ENCODE measurements at places on chromosomes 7 and 10. TPM values are rescaled to one million over a fixed set of nuclear protein-coding genes. Genes with fewer than 3 reads are reported as not detected.

HYAL4 gene
- total RNA-seq, result not detected

GRCh38 chr10:79282388-79282787, 64.9 kb upstream of the PPIF start:
- DNase-seq, result no peak

SYT15B gene
- 0.06 TPM for total RNA-seq

GIMAP1 gene
- not detected for total RNA-seq

DNA sequence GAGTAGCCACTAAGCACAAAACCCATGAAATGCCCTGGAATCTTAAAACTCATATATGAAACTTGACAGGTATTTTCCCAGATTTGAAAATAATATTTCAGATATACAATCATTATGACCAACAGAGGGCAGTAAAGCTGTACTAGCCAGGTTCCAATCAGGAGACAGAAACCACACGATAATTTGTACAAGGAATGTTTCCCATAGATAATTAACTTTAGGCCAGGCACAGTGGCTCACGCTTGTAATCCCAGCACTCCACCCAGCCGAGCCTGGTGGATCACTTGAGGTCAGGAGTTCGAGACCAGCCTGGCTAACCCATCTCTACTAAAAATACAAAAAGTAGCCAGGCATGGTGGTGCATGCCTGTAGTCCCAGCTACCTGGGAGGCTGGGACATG, 31.0 kb upstream of the NUB1 start:
- DNase-seq, result peak; percentile 57

DNA sequence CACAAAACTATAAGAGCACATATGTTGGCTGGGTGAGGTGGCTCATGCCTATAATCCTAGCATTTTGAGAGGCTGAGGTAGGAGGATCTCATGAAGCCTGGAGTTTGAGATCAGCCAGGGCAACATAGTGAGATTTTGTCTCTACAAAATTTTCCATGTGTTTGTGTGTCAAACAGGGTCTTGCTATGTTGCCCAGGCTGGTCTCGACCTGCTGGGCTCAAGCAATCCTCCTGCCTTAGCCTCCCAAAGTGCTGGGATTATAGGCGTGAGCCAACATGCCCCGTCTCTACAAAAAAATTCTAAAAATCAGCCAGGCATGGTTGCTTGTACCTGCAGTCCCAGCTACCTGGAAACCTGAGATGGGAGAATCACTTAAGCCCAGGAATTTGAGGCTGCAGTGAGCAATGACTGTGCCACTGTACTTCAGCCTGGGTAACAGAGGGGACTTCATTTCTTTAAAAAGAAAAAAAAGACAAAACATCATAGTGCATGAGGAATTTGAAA, 28.3 kb downstream of the FZD9 start:
- no peak for DNase-seq

SUN3 gene
- not detected for total RNA-seq

CALHM1 gene
- total RNA-seq, result 0.13 TPM

DNA sequence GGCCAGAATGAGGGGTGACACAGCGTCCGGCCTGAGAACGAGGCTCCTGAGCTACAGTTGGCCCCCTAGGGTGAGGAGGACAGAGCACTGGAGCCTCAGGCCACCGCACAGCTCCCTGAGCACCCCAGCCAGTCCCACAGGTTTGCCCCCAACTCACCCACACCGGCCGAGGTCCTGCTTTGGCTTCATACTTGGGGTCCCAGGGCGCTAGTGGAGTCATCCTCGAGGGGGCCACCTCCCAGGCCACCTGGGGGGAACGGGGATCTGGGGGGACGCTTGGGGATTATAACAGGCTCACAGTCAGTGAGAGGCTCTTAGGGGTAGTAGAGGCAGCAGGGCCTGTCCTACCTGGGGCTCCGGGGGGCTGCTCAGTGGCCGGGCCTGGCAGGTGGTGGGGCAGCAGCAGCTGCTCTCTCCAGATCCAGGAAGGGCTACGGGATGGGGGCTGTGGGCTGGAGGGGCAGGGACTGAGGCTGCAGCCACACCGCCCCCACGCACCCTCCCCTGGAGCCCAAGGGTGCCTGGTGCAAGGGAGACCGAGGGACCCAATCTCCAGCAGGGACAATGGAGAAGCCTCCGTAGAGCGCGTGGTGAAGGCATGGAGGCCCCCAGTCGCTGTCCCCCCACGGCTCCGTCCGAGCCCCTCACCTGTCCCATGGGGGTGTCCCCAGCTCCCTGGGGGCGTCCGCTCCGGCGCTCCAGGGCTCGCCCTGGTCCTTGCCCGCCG, 588 bp downstream of the SAP25 start:
- DNase-seq, result no peak

DNA sequence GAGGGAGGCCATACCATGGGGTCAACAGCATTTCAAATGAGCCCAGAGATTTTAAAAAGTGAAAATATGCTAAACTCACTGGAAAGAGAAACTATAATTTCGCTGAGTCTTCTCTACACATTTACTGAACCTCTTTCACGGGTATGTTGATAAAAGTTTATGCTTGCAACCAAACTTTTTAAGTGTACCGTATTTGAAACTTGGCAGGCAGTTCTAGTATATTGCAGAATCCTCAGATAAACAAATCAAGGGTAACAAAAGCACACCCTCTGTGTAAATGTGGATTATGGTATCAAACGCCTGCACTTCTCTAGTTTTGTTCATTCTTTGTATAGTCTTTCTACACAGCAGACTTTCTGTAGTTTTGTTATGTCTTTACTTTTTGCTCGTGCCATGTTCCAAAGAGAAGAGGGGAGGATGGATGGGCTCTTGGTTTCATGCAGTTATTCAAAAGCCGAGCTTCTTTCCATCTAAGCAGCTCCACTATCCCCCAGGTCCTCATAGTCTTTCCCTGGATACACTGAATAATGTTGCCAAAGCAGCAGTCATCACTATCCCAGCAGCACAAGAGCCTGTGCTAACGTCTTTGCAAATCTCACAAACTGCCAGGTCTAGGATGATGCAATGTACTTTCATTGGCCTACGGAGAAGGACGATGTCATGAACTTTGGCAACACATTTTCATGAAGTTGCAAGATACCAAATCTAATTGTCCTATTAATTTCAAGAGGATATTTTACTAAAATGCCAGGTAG, 131.2 kb downstream of the MPP7 start:
- DNase-seq, result no peak

GPR146 gene
- 2.1 TPM for total RNA-seq

CALML3 gene
- not detected for total RNA-seq

NUP205 gene
- total RNA-seq, result 210 TPM

HABP2 gene
- not detected for total RNA-seq

GRCh38 chr7:152759949-152760853, 649 bp downstream of the ACTR3B start:
- peak; percentile 56 for DNase-seq

- DNase-seq, result no peak
These were observed 34.6 kb downstream of the LRMDA start for GRCh38 chr10:75466001-75466400.

DNA sequence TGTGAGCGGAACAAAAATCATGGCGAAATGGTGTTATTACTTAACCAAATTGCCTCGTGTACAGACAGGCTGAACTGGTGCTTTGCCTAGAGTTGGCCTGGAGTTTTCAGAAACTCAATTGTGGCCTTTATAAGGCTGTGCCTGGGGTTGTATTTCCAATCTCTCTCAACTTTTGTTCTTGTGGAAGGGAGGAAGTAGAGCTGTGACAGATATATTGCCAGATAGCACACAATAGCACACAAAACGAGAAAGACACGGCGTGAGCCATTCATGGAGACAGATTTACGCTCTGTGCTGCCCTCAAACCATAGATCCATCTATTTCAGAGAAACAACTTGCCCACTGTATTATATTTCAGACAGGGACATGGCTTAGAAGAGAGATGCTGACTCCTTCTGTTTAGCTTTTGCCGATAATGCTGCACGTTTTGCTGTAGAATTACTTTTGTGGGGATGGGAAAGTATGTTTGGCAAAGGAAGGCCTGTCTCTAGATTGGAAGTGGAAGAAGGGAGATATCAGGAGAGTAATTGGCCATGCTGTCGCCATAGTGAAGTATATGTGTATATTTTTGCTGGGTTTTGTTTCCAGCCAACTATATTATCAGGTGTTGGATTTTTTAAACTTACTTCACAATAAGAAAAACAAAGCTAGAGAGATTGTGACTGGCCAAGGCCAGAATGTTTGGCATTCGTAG, 80.4 kb downstream of the AUTS2 start:
- DNase-seq, result no peak

All from SJCRH30 (cell line).